HT-29 (cell line): ENCODE measurements at places on chromosomes 2 and 18.

DNA sequence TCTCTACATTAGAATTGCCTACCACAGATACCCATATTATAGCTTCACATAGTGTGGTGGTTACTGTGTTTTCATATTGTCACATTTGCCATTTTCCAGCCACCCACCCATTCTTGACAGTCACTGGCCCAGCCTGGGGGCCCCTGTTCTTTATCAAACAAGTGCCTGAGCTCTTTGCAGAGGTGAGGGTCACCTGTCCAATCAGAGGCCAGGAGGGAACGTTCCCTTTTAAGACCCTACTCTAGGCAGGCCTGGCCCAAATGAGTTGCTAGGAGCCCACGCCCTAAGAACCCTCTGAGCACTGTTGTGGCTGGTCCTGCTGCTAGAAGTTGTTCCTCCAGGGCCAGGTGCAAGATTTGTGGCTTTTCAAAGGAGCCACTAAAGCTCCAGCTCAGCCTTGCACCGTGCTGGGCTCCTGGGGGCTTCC lies 5.2 kb downstream of the IL37 start:
- DNase-seq = no peak

- DNase-seq = no peak
Measured at GRCh38 chr2:40668425-40668824, 216.5 kb upstream of the SLC8A1 start.

DNA sequence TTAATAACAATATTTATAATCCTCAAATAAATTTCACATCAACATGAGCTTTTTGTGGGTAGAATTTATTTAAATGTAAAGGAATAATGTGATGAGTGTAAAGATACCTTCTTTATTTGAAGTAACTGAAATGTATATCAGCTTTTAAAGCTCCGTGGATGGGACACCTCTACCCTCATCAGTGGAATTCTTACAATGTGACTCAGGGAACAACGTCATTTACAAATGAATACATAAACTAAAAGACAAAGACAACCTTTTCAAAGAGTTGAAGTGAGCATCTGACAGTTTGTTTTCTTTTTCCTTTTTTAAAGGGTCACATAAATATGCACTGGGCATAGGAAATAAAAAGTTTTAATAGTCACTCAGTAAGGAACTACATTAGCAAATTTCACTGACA lies 1127.0 kb upstream of the CRIM1 start:
- DNase-seq = no peak

DNA sequence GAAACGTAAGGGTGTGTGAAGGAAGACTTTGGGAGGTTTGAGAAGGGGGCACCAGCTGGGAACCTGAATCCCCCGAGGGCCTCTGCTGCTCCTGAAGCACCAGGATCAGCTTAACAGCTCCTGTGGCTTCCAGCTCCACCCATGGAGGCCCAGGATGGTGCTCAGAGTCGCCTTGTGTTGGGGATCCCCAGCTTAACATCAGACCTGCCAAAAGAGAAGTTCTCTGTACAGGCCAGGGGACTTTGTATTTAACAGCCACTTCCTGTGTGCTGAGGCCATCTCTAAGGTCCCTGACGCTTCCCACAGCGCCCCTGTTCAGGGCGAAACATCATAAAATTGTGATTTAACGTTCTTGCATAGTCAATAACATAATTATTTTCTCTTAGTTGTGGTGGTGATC lies 77.5 kb downstream of the NCK2 start:
- no peak for DNase-seq

DNA sequence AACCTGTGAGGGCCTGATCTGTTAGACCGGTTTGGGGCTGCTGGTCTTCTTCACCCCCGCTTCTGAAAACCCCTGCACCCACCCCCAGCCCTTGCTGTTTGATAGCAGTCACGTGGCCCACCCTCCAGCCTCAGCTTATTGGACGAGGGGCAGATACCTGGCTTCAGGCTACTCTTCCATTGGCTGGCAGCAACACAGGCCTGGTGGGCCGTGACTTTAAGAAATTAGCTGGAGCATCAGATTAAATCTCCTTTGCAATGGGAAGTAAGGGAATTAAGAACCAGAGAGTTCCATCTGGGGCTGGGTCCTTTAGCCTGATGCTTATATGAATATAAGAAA lies 107.3 kb downstream of the KLHL29 start:
- DNase-seq = no peak

GRCh38 chr2:241225545-241225944 lies 37.1 kb downstream of the ANO7 start:
- no peak for DNase-seq

- DNase-seq = no peak
Measured at GRCh38 chr2:122009561-122009960, 254.1 kb downstream of the TSN start.

DNA sequence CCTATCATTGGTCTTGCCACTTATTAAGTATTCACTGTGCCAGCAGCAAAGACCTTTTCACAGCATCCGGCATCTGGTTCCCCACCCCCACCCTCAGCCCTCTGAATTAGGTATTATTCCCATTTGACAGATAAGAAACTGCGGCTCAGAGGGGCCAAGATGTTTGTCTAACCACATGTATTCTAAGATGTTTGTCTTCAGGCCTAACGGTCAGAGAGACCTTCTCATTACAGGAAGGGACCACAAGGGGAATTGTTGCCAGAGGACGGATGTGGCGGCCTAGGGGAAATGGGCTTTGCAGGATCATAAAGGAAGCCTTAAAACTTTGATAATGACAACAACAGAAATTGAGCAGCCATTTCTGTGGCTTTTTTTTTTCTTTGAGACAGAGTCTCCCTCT lies 16.6 kb downstream of the NPPC start:
- no peak for DNase-seq

DNA sequence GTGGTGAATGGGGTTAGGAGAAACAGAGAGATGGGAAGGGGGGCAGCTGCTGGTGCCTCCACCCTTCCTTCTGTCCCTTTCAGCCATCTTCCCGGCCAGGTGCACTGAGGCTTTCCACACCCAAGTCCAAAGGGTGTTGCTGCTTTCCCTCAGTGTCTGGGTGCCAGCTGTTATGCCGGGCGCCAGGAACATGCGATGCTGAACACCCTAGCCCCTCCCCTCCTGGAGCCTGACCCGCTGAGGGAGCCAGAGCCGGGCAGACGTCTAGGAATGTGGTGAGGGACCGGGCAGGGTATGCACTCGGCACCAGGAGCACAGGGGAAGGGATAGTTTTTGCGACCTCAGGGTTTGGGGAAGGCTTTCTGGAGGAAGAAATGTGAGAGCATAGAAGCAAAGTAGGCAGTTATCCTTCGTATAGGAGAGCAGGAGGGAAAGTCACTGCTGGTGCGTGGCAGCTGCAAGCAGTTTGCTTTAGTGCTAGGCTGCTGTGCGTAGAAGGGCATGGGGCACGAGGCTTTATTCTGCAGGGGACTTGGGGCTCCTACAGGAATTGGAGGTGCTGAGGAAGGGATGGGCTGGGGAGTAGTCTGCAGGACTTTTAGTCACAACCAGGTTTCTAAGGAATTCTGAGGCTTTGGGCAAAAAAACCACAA lies 147.7 kb downstream of the TSN start:
- DNase-seq = no peak

DNA sequence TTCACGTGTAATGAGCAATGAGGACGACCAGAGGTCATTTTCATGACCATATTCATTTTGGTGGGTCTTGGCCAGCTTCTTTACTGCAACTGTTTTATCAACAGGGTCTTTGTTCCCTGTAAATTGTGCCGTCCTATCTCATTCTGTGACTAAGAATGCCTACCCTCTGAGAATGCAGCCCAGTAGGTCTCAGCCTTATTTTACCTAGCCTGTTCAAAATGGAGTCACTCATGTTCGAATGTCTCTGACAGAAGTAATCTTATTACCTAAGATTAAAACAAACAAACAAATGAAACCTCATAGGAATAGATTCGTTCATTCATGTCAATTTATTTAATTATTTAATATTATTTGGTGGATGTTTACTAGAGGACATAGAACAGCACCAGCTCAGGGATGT lies 714.8 kb downstream of the ADCYAP1 start:
- no peak for DNase-seq

DNA sequence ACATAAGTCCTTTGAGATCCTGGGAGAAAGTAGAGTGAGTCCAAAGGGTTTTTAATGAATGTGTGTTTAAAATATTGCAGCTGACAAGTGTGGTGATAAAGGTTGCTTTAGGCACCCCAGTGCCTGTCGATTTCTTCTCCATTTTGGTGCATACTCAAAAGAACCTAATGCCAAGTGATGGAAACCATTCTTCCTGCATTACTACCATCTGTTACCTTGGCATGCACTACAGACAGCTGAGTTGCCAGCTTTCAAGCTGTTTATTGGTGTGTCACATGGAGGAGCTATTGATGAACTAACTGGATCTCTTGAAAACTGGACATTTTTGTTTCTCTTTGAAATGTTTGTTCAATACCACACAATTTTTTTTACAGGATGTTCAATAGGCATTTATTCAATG lies 350.0 kb downstream of the AKAIN1 start:
- no peak for DNase-seq

GRCh38 chr18:23209031-23209430 lies 73.7 kb downstream of the CABLES1 start:
- DNase-seq = peak; percentile 50

DNA sequence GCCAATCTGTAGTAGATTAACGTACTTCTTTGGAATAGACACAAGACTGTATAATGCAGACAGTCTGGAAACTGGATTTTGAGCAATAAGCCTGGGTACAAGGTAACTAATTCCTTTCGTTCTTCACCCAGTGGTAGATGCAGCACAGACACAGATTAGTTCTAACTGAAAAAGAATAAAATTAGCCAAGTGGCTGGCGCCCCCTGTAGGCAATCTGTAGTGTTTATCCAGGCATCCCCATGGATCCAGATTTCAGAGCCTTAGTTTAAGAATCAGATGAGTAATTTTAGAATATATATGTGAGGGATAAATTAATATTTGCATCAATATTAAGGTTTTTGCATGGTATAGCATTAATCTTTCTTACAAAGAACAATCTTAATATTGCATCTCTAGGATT lies 563.9 kb downstream of the DCC start:
- peak; percentile 65 for DNase-seq

- no peak for DNase-seq
Measured at GRCh38 chr2:236082061-236082460, 86.1 kb downstream of the GBX2 start.
